Peyer's patch (tissue), 4 donors: ENCODE measurements at places on chromosomes 3 and 15. TPM values are rescaled to one million over a fixed set of nuclear protein-coding genes. Genes with fewer than 3 reads are reported as not detected.

DNA sequence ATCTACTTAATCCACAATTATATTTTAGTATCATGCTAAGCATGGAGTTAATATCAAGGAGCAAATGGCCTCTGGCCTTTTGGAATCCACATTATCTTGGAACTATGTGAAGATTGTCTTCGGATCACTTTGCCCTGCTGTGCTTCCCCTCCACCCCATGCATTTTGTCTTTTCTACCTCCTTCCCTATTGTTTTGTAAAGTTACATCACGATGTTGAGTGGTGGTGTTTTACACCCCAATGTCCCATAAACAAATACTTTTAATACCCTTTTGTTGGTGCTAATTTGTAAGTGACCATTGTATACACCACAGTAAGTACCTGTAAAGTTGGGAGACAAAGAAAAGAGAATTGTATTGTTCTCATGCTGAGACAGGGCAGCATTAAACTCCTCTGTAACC, 258.4 kb upstream of the ZNF717 start:
- no peak for DNase-seq

DNA sequence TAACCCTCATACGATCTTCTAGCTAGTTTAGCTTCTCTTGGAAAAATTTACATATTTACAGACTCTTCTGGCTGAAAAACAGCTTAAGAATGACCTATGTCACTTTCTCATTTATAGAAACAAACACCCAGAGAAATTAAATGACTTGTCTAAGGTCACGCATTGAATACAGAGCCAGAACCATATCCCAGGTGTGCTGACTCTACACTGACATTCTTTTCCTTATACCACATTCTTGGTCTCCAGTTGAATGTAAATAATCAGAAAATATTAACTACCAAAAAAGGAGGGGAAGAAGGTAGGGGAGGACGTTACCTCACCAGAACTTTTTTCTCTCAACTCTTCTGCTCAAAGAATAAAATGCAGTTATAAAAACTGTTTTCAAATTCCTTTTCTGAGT, 95.0 kb downstream of the THRB start:
- DNase-seq = no peak

GRCh38 chr3:137509354-137510045, 254.6 kb upstream of the SOX14 start:
- DNase-seq = no peak

- no peak for DNase-seq
These were observed 9.0 kb downstream of the GASK1A start for GRCh38 chr3:42988097-42988496.

- DNase-seq = no peak
These were observed 156.0 kb downstream of the PDE8A start for GRCh38 chr15:85137489-85138168.

GRCh38 chr15:70152070-70152480, 54.4 kb upstream of the TLE3 start:
- no peak for DNase-seq

DNA sequence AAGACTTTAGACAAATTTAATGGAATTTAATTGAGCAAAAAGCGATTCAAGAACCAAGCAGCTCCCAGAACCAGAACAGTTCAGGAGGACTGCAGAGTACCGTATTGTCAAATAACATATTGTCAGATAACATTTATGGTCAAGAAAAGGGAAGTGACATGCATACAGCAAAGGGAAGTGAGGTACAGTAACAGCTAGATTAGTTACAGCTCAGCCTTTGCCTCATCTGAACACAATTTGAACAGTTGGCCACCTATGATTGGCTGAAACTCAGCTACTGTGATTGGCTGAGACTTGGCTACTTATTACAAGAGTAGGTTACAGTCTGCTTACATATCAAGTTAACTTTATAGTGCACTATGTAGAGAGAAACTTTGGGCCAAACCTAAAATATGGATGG, 21.9 kb downstream of the ZFAND6 start:
- DNase-seq = no peak

GRCh38 chr3:32309654-32310242, 71.3 kb downstream of the CMTM8 start:
- DNase-seq = no peak

The LCMT2 gene
- total RNA-seq = 5.1 TPM

The CHCHD6 gene
- total RNA-seq = 4.3 TPM

The SPSB4 gene
- total RNA-seq = not detected

GRCh38 chr15:48962662-48963523, 826 bp downstream of the SHC4 start:
- DNase-seq = no peak

The OSBPL10 gene
- total RNA-seq = 18.5 TPM

DNA sequence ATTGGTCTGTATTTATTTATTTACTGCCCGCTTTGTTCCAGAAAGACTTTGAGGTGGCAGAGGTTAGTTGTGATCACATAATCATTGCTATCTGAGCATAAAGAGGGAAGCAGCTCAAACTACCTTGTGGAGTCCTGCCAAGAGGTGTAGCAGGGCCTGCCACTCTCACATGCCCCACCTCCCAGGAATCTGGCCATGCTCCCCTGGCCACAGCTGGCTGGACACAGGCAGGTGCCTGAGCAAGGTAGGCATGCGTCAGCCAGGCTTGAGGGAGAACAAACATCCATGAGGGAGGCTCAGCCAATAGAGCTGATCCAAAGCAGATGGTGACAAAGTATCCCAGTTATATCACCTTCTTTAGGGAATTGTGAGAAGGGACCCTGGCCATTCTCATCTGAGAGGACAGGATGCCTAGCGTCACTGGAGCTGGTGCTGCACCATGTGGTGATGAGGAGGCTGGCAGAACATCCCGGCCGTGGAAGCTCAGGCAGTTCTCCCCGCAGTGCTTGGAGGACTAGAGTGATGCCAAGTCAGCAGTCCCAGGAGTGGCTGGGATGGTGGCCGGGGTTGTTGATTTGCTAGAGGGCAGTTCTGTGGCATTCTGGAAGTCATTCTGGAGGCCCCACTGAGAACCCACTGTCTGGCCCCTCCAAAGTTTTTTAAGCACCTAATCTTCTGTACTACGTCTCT, 6.8 kb upstream of the POLG start:
- DNase-seq = no peak

The PARP15 gene
- 9.5 TPM for total RNA-seq

GRCh38 chr15:86538141-86538540, 458.5 kb downstream of the AGBL1 start:
- no peak for DNase-seq

DNA sequence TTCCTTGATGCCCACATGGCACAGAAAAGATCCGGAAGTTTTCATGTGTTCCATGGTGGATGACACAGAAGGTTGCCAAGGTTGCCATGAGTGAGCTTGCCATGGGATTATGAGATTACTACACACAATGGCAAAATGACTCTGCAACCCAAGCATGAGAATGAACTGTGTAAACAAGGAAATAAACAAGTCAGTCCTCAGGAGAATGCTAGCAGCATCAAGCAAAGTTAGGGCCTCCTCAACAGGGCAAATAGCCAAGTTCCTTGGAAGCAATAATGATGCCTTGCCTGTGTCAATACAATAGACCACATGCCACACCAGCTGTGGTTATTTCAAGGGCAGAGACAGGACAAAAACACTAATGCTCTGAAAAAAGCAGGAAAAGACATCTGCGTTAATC, 41.8 kb downstream of the AQR start:
- no peak for DNase-seq

DNA sequence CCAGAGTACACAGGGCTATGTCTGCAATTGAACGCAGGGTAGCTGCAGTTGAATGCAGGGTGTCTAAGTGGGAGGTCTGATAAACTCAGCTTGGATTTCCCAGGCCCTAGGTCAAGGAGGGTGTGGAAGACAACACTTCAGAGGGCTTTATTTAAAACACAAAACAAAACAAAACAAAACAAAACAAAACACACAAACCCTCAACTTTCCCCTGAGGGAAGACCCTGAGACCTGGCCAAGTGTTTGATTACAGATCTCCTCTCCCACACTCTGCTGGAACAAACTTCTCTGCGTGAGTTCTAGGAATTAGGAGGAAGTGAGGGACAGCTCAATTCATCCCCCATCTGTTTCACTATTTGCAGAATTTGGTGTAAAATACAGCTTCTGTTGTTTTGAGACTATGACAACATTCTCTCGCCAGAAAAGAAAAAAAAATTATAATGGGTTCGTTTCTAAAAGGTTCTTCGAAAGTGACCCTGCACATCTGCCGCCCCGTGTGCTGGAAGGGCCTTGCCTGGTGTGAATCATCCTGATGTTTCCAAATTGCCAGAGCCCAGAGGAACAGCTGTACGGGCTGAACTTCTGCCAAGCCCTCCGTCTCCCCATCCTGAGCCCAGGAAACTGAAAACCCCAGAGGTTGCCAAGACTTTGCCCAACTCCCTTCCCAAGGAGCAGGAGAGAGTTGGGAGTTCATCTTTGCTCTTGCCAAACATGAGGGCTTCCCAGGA, 73.3 kb upstream of the RAD18 start:
- no peak for DNase-seq

The IL17RE gene
- 123 TPM for total RNA-seq
